ENCODE measurements at places on chromosomes 16 and 17. TPM values are rescaled to one million over a fixed set of nuclear protein-coding genes. Genes with fewer than 3 reads are reported as not detected.

GRCh38 chr16:84514874-84515835 is 10.7 kb upstream of the MEAK7 start:
- DNase-seq: peak; percentile 96

DNA sequence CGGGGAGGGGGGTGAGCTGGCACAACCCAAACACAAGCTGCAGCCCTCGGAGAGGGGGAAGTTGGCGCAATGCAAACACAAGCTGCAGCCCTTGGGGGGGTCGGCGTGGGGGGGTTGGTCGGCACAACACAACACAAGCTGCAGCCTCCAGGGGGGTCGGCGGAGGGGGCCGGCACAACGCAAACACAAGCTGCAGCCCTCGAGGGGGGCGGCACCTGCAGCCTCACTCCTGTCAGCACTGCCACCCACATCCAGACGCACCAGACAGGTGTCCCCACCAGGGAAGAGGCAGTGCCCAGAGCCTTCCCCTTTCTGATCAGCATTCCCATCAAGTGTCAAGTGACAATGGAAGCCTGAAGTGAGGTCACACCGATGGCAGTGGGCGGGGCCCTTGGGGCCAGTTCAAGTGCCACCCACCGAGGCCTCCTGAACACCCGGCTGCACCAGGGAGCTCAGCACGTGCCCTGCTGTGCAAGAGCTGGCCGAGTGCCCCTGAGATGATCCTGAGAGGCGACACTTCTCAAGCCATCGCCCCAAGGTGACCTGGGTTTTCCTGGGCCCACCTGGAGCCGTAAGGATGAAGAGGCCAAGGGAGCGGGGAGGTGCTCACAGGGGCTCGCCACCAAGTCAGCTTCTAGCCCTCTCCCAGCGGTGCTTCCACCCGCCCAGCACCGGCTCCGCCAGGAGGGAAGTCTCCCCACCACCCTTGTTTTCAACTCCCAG is 59.3 kb downstream of the KLHDC4 start:
- DNase-seq: no peak

SLC38A8 gene
- polyA plus RNA-seq: not detected

GRCh38 chr17:41340934-41341861 is 9.4 kb downstream of the KRT33A start:
- peak; percentile 41 for DNase-seq

ADAD2 gene
- polyA plus RNA-seq: 0.44 TPM

GRCh38 chr16:50735629-50736122 is 6.2 kb upstream of the CYLD start:
- DNase-seq: peak; percentile 81

- DNase-seq: no peak
Observed at GRCh38 chr16:84924331-84925091, 86.8 kb downstream of the ZDHHC7 start.

- no peak for DNase-seq
Observed at GRCh38 chr17:78358538-78359320, 1.1 kb downstream of the SOCS3 start.

CHAD gene
- polyA plus RNA-seq: not detected

KRTAP16-1 gene
- not detected for polyA plus RNA-seq

CDIPT gene
- 28.1 TPM for polyA plus RNA-seq

OSGIN1 gene
- polyA plus RNA-seq: 0.08 TPM

DNA sequence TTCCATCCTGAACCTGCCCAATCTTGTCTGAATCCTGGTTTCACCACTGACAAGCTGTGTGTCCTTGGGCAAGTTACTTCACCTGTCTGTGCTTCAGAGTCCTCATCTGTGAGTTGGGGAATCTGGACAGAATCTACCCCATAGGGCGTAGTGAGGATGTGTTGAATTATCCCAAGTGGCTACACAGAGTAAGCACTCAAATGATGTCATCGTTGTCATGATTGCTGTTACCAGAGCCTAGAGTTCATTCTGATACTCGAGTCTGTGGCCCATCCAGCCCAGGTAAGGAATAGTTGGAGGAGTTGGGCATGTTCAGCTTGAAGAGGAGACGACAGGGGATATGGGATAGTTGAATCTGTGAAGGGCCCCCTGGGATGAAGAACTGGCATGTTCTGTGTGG is 45.9 kb downstream of the MAPT start:
- no peak for DNase-seq

- DNase-seq: no peak
Observed at GRCh38 chr17:30241051-30241450, 5.6 kb upstream of the SLC6A4 start.

GCGR gene
- not detected for polyA plus RNA-seq

GRCh38 chr16:3490911-3491629 is 4.2 kb downstream of the C16orf90 start:
- DNase-seq: no peak

DNA sequence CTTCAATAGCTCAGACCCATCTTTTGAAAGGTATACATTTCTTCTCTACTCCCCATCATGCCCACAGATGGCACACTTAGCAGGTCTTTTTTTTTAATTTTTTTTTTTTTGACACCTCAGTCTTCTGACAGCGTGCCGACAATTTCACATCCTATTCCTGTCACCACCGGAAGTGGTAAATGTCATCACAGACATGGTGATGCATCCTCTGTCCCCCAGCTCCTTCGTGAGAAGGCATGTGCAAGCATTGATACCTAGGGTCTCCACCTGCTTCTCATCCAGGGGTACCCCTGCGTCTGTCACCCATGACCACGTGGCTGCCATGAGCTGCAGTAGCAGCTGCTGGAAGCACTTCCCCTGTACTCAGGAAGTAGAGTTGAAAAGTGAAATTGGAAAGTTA is 35.6 kb downstream of the ELAC2 start:
- peak; percentile 4 for DNase-seq

DNA sequence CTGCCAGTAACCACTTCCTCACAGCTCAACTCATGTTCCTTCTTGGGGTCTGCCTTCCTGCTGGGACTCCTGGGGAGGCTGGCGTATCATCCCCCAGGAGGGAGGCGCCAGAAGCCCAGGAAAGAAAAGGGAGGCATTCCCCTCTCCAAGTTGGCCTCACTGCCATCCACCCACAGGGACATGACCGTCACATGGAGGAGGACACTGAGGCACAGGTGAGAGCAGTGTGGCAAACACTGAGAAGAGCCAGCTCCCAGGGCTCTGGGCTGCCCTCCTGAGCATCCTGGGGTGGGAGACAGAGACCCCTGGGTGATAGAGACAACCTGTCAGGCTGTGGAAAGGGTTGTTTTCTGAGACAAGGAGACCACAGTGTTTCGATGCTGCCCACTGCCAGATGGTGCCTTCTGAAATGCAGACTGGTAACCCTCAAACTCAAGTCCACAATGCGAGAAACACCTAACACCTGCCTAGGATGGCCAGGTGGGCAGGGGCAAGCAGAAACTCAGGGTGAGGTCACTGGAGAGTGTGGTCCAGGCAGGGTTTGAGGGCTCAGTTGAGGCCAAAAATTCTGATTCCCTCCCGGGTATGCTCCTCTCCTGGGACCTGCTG is 1722.1 kb downstream of the TP53TG3F start:
- DNase-seq: no peak

- DNase-seq: no peak
Observed at GRCh38 chr17:60947100-60947499, 269.4 kb downstream of the BCAS3 start.

RCVRN gene
- not detected for polyA plus RNA-seq

SEPTIN1 gene
- polyA plus RNA-seq: 141 TPM

- DNase-seq: no peak
Observed at GRCh38 chr17:44901411-44901921, 2.2 kb upstream of the EFTUD2 start.
